ENCODE measurements at places on chromosomes 12 and 14. TPM values are rescaled to one million over a fixed set of nuclear protein-coding genes. Genes with fewer than 3 reads are reported as not detected.
A peak's percentile ranks its signal among the peaks of the same experiment; 100 is the strongest.

TPPP2 gene
- not detected for total RNA-seq

CCDC60 gene
- not detected for total RNA-seq

EMP1 gene
- 475 TPM for total RNA-seq

FIGNL2 gene
- total RNA-seq = 1.3 TPM

AKAP5 gene
- total RNA-seq = 1.0 TPM

NID2 gene
- total RNA-seq = 207 TPM

DBX2 gene
- total RNA-seq = 3.0 TPM

KRT83 gene
- 0.22 TPM for total RNA-seq

CAPZA3 gene
- total RNA-seq = not detected

- H3K4me1 ChIP-seq = peaks cover 39% of the 10 kb centered on the region
- DNase-seq = peak; percentile 27
- no peaks in the 10 kb centered on the region for H3K36me3 ChIP-seq
- H3K4me3 ChIP-seq = no peak overlapping the region
- H3K27ac ChIP-seq = peak overlapping the region; percentile 62
- H3K27me3 ChIP-seq = no peaks in the 10 kb centered on the region
These were observed 2.5 kb downstream of the SETD3 start for GRCh38 chr14:99478128-99478527.

GRCh38 chr12:127911291-127911690, 355.7 kb upstream of the TMEM132C start:
- DNase-seq = no peak
- H3K27ac ChIP-seq = no peak overlapping the region
- no peak overlapping the region for H3K4me3 ChIP-seq
- no peaks in the 10 kb centered on the region for H3K36me3 ChIP-seq
- no peaks in the 10 kb centered on the region for H3K4me1 ChIP-seq

- H3K27ac ChIP-seq = no peak overlapping the region
- peaks cover 8% of the 10 kb centered on the region for H3K36me3 ChIP-seq
- no peaks in the 10 kb centered on the region for H3K27me3 ChIP-seq
- no peak for DNase-seq
- no peak overlapping the region for H3K4me3 ChIP-seq
These were observed 36.6 kb downstream of the SPATA7 start for GRCh38 chr14:88422047-88422446.

- DNase-seq = no peak
- H3K27ac ChIP-seq = no peak overlapping the region
- H3K27me3 ChIP-seq = no peaks in the 10 kb centered on the region
These were observed 39.6 kb downstream of the WIF1 start for GRCh38 chr12:65081496-65081895.

GRCh38 chr12:109600481-109600880, 26.9 kb downstream of the MVK start:
- peaks cover 3% of the 10 kb centered on the region for H3K4me1 ChIP-seq
- no peaks in the 10 kb centered on the region for H3K36me3 ChIP-seq
- no peak for DNase-seq
- no peak overlapping the region for H3K27ac ChIP-seq
- H3K27me3 ChIP-seq = no peaks in the 10 kb centered on the region

GRCh38 chr12:74286254-74286653, 251.4 kb upstream of the ATXN7L3B start:
- DNase-seq = no peak
- no peaks in the 10 kb centered on the region for H3K27me3 ChIP-seq
- no peaks in the 10 kb centered on the region for H3K4me1 ChIP-seq
- no peak overlapping the region for H3K27ac ChIP-seq

GRCh38 chr12:54356228-54356627, 8.1 kb downstream of the GPR84 start:
- no peak for DNase-seq
- peak overlapping the region; percentile 89 for H3K27ac ChIP-seq
- peaks cover 81% of the 10 kb centered on the region for H3K4me1 ChIP-seq
- no peaks in the 10 kb centered on the region for H3K36me3 ChIP-seq
- H3K27me3 ChIP-seq = no peaks in the 10 kb centered on the region

- no peaks in the 10 kb centered on the region for H3K36me3 ChIP-seq
- H3K4me3 ChIP-seq = no peak overlapping the region
- peak overlapping the region; percentile 39 for H3K27ac ChIP-seq
- DNase-seq = peak; percentile 79
- no peaks in the 10 kb centered on the region for H3K27me3 ChIP-seq
These were observed 15.4 kb downstream of the MON2 start for GRCh38 chr12:62481843-62482540.

GRCh38 chr12:31205054-31205453, 120.9 kb downstream of the SINHCAF start:
- no peak overlapping the region for H3K4me3 ChIP-seq
- no peak overlapping the region for H3K27ac ChIP-seq
- peaks cover 3% of the 10 kb centered on the region for H3K27me3 ChIP-seq
- H3K4me1 ChIP-seq = no peaks in the 10 kb centered on the region
- no peak for DNase-seq

- H3K27me3 ChIP-seq = no peaks in the 10 kb centered on the region
- peak overlapping the region; percentile 37 for H3K27ac ChIP-seq
- no peak for DNase-seq
- H3K4me1 ChIP-seq = no peaks in the 10 kb centered on the region
These were observed 53.5 kb downstream of the ARMH4 start for GRCh38 chr14:58098507-58098906.

- peaks cover 14% of the 10 kb centered on the region for H3K4me1 ChIP-seq
- no peaks in the 10 kb centered on the region for H3K27me3 ChIP-seq
- H3K27ac ChIP-seq = peak overlapping the region; percentile 88
- DNase-seq = no peak
- H3K36me3 ChIP-seq = no peaks in the 10 kb centered on the region
These were observed 2.7 kb downstream of the LRP1 start for GRCh38 chr12:57130941-57131340.

- no peak overlapping the region for H3K27ac ChIP-seq
- DNase-seq = no peak
- H3K4me1 ChIP-seq = no peaks in the 10 kb centered on the region
- no peaks in the 10 kb centered on the region for H3K27me3 ChIP-seq
These were observed 37.8 kb downstream of the PHETA1 start for GRCh38 chr12:111330800-111331752.

DNA sequence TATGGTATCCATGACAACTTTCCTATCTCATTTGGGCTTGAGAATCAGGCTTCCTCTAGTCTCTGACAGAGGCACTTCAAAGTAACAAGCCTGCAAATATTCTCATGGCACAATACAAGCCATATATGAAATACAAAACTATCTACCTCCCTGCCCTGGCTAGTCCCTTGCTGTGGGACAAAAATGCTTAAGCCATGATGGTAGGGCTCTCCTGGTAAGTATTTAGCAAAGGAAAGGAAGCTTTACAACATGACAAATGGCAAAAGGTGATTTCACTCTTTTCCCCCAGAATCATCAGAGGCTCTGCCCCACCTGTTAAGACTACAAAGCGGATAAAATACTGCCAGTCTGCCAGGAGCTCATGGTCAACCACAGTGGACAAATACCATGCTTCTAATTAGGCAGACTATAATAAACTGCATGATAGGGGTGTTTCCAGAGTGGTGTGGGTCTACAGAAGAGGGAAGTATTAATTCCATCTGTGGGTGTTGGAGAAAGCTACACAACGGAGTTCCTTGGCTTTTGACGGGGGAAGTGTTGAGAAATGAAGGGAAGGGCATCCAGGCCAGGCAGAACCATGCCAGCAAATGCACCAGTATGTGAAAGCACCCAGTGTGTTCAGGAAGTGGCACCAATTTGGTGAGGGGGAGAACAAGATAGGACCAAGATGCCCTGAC, 92.9 kb downstream of the SPTSSA start:
- H3K4me3 ChIP-seq = no peak overlapping the region
- no peak for DNase-seq
- no peak overlapping the region for H3K27ac ChIP-seq
- no peaks in the 10 kb centered on the region for H3K27me3 ChIP-seq

DNA sequence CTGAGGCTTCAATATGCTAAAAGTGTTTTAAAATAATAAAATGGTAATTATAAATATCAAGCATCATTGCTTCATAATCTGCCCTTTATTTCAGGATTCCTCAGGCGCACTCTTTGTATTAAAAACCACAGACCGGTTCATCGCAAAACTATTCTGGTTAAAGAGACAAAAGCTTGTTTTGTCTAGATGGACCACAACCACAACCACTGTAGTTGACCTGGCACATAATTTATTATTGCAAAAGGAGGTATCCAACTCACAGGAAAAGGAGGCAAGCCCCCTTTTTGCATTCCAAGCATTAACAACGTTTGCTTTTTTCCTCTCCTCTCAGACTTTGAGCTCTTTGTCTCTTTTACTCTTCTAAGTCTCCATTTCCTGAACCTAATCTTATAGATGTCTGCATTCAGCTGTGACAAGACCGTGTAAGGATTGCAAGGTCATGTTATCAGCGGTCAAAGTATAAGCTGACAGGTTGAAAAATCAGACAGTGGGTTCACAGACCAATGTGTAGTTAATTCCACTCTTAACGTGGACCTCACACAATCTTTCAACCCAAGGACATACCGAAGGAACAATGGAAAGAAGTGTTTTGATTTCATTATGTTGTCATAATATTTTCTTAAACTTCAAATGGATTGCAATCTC, 1057.6 kb downstream of the GALC start:
- no peaks in the 10 kb centered on the region for H3K4me1 ChIP-seq
- no peaks in the 10 kb centered on the region for H3K27me3 ChIP-seq
- H3K4me3 ChIP-seq = no peak overlapping the region
- H3K27ac ChIP-seq = no peak overlapping the region
- no peak for DNase-seq

- no peaks in the 10 kb centered on the region for H3K36me3 ChIP-seq
- peaks cover 8% of the 10 kb centered on the region for H3K4me1 ChIP-seq
- H3K27me3 ChIP-seq = no peaks in the 10 kb centered on the region
- no peak overlapping the region for H3K27ac ChIP-seq
- DNase-seq = no peak
- no peak overlapping the region for H3K4me3 ChIP-seq
These were observed 102.5 kb downstream of the LGMN start for GRCh38 chr14:92645841-92646478.

- no peaks in the 10 kb centered on the region for H3K4me1 ChIP-seq
- no peak overlapping the region for H3K4me3 ChIP-seq
- no peaks in the 10 kb centered on the region for H3K36me3 ChIP-seq
- no peaks in the 10 kb centered on the region for H3K27me3 ChIP-seq
- DNase-seq = no peak
These were observed 27.2 kb upstream of the RGS6 start for GRCh38 chr14:71905031-71905430.

Measured in thyroid gland (tissue), 4 donors.